Activated naive CD4-positive, alpha-beta T cell (primary cell): ENCODE measurements at places on chromosomes 2 and 18.

- no peak for DNase-seq
These were observed 687.9 kb downstream of the CCDC85A start for GRCh38 chr2:56871644-56872043.

- DNase-seq: no peak
These were observed 8.7 kb upstream of the COLEC11 start for GRCh38 chr2:3586220-3586619.

GRCh38 chr18:56291294-56291693 lies 347.1 kb downstream of the TXNL1 start:
- DNase-seq: no peak

GRCh38 chr18:56913941-56914340 lies 232.9 kb upstream of the BOD1L2 start:
- DNase-seq: no peak

GRCh38 chr2:200308546-200309295 lies 2.2 kb downstream of the SPATS2L start:
- DNase-seq: no peak

- DNase-seq: no peak
These were observed 66.4 kb downstream of the KCNF1 start for GRCh38 chr2:10978090-10978670.

DNA sequence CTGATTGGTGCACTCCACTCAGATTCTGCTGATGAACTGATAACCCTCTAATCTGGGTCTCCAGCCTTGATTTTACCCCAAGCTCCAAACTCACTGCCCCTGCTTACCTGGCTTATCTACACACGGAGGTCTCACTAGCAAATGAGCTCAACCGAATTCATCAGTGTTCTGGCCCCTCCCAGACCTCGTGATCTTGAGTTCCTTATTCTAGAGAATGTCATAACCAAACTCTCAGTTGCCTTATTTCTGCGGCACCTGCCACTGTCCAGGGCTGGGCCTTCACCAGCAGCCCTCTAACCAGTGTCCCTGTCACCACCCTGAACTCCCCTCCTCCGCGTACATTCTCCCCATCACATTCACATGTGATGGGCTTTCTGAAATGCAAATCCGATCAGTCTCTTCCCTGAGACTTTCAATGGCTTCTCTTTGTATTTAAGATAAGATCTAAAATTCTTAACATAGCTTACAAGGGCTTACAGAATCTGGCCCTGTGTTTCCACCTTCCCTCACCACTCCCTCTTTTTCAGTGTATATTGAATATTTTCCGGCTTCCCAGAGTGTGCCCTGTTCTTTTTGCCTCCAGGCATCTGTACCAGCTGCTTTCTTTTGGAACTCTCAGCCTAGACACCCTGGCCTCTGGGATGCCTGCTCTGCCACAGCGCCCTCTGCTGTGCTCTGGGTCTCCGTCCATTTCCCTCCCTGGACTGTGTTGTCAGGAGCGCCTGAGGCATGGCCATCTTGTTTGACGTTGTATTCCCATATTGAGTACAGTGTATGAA lies 31.1 kb downstream of the NAB1 start:
- DNase-seq: no peak

DNA sequence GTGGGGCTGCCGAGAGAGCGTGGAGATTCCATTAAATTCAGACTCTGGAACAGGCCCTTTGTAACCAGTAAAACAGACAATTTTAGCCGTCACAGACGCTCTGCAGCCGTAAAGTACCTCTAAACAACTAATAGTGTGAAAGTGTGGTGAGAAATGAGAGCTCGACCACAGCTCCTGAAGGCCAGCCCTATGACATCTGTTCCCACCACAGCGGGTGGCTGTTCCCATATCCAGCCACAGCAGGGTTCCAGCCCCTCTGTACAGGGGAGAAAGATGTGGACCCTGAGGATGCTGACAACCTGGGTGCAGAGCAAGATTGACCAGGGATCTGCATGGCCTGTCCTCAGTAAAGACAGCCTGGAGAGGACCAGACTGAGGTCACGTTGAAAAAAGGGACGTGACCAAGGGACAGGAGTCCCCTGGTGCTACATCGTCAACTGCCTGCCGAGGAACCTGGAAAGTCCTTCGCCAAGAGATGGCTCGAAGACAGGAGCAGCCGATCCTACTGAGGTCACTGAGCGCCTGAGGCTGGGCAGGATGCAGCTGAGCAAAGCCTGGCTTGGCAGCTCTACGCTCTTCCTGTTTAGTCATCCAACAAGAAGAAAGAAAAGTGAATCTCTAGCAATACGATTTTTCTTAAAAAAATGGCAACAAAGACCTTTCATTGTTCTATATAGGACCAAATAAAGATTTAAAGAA lies 831.7 kb downstream of the RNF144A start:
- DNase-seq: no peak

DNA sequence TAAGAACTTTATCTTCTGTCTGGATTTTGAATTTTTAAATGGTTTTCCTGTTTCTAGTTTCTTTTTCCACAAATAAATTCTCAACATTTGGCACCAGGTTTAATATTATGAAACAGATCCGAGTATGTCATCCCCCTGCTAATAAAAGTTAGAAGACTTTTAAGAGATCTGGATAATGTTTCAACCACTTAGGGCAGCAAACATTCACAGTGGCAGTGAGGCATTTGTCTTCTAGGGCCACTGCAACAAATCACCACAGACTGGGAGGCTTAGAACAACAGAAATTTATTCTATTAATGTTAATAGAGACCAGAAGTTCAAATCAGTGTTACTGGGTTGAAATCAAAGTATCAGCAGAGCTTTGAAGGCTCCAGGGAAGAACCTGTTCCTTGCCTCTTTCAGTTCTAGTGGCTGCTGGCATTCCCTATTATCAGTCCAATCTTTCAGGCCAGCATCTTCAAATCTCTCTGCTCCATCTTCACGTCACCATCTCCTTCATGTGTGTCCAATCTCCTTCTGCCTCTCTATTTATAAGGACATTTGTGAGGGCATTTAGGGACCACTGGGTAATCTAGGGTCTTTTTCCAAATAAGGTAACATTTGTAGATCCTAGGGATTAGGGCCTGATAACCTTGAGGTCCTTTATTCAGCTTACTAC lies 23.4 kb downstream of the ACSL3 start:
- no peak for DNase-seq

GRCh38 chr2:136116813-136117390 lies 1.0 kb downstream of the CXCR4 start:
- peak; percentile 46 for DNase-seq

DNA sequence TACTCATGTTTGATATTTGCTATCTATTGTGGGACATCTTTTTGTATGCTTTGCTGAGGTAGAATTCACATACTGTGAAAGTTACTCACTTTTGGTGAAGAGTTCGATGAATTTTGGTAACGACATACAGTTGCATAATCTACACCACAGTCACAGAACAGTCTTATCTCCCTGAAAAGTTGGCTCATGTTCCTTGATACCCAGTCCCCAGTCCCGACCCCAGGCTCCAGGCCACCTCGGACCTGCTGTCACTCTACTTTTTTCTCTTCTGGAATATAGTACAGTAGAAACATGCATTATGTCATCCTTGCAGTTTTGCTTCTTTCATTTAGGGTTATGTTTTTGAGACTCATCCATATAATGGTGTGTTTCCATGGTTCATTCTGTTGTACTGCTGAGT lies 191.7 kb downstream of the FAM210A start:
- no peak for DNase-seq

DNA sequence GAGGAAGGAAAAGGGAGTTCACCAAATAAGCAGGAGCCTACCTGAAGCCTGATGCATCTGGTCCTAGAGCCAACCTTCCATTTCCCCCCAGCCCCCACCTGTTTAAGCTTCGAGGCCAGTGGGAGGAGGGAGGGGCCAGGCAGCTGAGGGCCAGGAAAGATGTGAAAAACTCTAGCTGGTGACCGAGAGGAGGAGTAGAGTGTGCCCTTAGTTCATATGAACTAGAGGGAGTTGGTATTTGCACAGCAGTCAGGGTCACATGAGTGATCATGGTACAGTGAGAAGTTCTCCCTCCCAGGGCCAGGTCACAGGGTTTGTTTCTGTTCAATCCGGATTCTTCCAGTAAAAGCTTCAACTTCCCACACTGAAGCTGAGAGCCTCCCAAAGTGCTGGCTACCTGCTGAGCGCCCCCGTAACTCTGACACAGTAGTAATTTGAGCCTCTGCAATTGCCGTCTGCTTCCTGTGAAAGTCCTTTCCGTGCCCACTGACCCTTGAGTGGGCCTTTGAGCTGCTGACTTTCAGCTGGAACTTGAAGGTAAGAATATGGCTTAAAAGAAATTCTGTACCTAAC lies at the start of gene SULT1C2:
Gene SULT1C2 (plus strand): TSS at position 362 of the 573 bp plus-strand sequence. CDS start 4,773 bp downstream, outside the sequence.
- no peak for DNase-seq

DNA sequence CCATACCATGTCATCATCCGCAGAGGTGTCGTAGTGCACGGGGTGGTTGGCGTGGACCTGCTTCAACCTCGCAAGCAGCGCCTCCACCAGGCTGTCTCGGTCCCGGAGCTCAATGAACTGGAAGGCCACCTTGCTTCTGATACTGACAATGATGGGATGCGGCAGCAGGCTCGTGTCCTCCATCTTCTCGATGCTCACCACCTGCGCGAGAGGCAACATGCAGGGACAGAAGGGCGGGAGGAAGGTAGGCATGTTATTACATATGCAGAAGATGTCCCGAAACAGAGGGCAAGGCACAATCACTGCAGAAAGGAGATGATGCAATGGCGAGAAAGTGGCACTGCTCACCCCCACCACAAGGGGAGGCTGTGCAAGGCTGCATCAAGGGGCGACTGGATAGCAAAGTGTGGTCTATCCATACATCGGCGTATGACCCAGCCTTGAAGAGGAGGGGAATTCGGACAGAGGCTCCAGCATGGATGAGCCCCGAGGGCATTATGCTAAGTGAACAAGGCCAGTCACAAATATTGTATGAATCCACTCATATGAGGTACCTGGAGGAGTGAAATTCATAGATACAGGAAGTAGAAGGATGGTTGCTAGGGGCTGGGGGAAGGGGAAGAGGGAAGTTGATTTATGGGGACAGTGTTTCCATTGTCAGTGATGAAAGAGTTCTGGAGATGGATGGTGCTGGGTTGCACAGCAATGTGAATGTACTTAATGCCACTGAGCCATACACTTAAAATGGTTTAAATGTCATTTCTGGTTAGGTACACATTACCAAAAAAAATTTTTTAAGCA lies 36.6 kb downstream of the RPL31 start:
- DNase-seq: no peak

GRCh38 chr18:14093307-14093915 lies 38.8 kb downstream of the ZNF519 start:
- no peak for DNase-seq

DNA sequence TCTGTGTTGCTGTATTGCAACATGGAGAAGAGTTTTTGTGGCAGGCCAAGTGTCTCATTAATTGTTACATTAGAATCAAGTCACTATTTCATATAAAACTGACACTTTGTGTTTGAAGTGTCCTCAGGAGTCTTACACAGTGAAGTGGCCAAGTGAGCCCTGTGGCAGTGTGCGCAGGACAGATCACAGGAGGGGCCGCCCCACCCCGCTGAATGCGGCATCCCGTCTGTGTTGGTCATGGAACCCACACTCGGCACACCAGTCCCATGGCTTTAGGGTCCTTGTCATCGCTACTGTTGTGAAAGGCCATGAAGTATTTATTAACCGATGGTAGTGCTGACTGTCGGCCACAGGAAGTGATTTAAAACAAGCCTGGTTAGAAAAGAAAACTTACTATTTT lies 144.7 kb upstream of the NFATC1 start:
- DNase-seq: no peak

DNA sequence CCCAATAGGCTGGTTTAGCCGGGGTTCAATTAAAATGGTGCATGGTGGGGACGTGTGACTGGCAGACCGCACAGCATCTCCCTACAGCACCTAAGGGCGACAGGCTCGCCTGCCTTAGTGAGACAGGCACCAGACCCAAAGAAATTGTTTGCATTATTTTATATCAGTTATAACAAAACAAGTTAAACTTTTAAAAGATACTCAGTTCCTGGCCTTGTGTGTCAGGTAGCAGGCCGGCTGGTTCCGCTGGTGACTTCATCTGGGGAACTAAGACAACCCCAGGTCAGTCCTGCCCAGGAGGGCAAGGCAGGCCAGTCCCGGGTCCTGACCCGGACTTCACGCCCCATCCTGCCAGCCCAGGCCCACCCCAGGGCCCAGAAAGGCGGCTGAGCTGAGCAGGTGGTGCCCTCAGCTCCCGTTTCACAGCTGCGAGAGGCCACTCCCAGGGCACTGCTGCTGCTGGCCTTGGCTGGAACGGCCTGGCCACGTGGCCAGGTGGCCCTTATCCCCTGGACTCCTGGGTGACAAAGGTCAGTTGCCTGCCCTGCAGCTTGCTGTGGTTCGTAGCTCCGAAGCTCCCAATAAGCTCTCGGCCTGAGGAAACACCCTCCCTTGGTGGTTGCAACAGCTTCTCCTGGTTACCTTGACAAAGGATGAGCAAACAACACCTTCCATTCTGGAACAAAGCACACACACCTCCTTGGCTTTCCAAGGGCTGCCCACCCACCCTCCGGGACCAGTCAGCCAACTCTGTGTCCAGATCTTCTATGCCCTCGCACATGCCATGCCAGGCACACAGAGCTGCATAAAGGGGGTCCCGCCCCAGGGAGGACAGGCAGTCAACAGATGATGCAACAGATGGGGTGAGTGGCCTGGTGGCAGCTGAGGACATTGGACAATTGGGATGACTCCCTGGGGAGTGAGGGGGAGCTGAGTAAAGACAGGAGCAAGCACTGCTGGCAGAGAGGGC lies 11.3 kb upstream of the AGXT start:
- no peak for DNase-seq

- DNase-seq: no peak
These were observed 290.8 kb downstream of the DYSF start for GRCh38 chr2:71743995-71744675.
